Right forelimb (tissue), 1 donor: ENCODE measurements at places on chromosomes 3 and 15.

GRCh38 chr15:98296653-98297052, 336.1 kb downstream of the ARRDC4 start:
- no peak for DNase-seq

DNA sequence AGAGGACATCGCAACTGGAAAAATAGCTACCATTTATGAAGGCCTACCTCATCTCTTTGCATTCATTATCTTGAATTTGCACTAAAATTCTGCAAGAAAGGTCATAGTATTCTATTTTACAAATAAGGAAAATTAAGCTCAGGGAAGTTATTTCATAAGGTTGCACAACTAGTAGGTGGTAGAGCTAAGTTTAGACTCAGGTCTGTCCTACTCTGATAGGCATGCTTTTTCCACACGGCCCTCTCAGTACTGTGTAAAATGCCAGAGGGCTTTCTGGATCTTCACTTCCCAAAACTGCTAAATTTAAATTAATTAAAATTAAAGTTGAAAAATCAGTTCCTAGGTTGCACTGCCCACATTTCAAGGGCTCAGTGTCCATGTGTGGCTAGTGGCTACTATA, 18.3 kb downstream of the MAP2K1 start:
- no peak for DNase-seq

- no peak for DNase-seq
Observed at GRCh38 chr3:87805670-87806069, 253.1 kb downstream of the CGGBP1 start.

DNA sequence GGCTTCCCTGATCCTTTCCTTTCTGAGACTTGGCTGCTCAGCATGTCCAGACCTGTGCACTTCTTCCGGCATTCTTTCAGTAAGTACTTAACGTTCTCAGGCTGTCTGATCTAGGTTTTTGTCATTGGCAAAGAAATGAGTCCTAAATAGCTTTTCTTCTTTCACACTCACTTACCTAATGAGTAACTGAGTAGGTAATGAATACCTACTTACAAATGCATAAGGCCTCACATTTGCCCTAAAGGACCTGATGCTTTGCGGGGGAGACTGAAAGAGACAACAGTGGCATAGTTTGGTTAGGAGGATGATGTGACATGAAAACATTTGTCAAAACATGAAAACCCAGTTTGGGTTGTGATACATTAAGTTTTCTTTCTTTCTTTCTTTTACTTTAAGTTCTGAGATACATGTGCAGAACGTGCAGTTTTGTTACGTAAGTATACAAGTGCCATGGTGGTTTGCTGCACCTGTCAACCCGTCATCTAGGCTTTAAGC, 516.7 kb upstream of the CFAP20DC start:
- no peak for DNase-seq

GRCh38 chr3:32428092-32429068, 36.7 kb downstream of the CMTM7 start:
- DNase-seq: no peak

GRCh38 chr3:49718858-49719213, 648 bp downstream of the AMIGO3 start:
- DNase-seq: no peak

DNA sequence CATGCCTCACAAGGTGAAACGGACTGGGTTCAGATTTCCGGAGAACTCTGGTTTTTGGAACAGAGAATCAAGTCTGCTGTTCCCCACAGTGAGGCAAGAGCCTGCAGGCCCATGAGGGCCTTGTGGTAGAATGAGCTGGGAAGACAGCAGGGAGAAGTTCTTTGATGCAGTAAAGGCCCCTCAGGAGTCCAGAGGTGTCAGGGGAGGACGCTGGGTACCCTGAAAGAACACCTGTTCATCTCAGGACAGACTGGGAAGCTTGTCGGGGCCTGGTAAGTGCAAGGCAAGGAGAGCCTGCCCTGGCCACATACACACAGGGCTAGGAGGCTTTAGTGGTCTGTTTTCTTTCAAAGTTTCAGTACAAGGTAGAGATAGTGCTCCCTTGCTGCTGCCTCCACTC, 3.7 kb upstream of the ZBTB47 start:
- DNase-seq: no peak

GRCh38 chr15:99071091-99071680, 33.7 kb upstream of the SYNM start:
- no peak for DNase-seq

DNA sequence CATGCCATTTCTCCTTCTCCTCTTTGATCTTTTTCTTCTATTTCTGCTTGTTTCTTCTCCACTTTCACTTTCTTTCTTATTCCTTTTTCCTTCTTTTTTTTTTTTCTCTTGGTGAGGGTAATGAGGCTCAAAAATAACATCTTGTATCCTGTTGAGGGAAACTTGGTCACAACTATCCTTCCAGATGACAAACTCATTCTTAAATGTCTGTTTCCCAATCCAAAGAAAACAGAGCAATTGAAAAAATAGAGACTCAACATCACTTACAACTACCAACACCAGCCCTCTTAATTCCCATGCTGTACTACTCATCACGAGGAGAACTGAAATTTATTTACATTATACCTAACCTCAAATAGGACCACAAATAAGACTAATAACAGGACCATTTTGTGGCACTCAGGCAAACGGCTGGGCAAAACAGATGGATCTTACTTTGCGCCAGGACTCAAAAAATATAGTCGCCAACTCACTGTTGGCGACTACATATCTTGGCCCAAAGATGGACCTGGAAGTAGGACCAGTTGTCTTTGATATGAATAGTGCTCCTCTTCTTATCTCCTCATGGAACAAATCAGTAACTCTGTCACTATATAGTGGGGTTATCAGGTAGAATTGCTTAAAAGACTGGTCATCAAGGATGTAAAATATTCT, 343.9 kb downstream of the ZBTB20 start:
- no peak for DNase-seq

DNA sequence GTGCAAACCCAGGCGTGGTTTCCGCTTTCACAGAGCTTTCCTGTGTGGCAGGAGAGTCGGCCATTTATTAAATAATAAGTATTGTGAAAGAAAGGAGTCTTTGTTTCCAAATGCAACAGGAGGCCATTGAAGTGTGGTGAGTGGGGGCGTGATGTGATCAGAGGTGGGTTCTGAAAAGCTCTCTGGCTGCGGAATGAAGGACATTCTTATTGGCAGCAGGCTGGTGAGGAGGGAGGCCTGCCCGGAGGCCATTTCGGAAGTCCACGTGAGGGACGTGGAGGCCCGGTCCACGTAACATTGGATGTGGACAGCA, 11.1 kb downstream of the ARNT2 start:
- no peak for DNase-seq

DNA sequence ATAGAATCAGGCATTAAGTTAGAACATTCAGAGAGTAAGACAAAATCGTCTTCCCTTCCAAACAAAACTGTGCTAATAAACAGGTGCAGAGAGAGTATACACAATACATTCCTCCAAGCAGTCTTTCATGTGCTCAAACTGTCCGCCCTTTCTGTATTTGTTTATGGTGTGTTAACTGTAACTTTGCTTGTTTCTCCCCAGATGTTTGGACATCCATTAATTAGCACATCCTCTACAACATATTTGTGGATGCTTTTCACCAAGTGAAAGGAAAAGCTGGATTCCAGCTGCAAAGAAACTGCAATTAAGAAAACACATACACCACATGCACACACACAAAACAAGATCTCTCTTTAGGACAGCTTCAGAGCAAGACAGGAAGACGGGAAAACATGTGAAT, 912.6 kb downstream of the NTRK3 start:
- DNase-seq: no peak

DNA sequence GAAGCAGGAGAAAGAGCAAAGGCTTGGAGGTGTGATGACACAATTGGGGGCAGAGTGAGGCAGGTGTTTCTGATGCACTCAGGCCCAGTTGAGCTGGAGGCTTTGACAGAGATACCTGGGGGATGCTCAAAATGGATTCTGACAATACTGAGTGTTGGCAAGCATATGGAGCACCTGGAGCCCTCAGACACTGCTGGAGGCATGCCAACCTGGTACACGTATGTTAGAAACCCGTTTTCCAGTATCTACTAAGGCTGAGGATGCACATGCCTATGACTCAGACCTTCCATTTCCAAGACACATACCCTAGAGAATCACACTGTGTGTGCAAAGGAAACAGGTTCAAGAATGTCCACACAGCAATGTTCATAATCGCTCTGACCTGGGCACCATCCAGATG, 58.7 kb downstream of the WNT7A start:
- no peak for DNase-seq

GRCh38 chr15:29674661-29675533, 147.4 kb downstream of the TJP1 start:
- peak; percentile 65 for DNase-seq

GRCh38 chr15:81297603-81298575, 26.1 kb downstream of the STARD5 start:
- no peak for DNase-seq

- DNase-seq: no peak
Observed at GRCh38 chr3:98589331-98590036, 3.9 kb downstream of the CPOX start.

DNA sequence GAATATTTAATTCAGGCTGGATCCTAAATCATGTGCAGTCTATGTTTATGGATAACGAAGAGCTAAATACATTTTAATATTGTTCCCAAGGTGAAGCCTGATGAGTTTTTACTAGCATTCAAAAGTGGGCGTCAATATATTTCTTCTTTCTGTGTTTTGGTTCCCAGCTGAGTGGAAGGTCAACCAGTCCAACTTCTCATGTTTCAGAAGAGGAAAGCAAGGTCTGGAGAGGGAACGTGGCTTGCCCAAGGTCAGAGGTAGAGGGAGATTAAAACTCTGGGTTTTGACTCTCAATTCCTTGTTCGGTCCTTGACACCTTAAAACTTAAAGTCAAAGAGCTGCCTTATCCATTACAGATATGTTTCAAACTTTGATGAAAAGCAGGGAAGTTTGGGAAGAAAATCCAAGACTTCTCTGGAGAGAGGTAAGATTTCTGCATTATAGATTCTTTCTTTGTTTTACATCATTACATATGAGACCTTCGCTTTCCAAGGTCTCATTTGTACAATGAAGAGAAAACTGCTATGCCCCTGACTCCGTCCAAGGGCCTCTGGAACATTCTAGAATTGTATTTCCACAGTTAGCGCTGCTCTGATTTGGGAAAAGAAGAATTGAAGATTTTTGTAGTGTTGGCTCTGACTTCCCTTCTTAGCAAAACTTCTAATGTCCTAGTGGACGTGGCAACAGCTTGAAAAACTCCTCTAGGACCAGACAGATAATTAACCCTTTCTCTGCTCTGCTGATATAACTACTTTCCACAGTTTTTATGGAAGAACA, 57.7 kb upstream of the HES1 start:
- no peak for DNase-seq

DNA sequence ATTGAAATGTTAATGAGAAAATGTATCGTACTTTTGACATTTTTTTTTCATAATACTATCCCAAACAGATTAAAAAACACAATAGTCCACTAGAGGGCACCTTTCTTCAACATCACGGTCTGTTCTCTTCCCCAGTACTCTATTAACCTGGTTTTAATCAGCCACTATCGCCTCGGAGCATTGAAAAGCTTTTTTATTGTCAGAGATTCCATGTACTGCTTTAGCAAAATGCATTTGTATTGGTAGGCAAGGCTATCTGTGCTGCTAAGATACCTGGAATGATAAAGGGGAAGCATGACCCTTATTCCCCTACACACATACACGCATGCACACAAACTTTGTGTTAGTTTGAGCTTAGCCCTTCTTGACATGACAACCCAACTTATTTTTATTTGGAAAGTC, 160.1 kb upstream of the IL12A start:
- no peak for DNase-seq

DNA sequence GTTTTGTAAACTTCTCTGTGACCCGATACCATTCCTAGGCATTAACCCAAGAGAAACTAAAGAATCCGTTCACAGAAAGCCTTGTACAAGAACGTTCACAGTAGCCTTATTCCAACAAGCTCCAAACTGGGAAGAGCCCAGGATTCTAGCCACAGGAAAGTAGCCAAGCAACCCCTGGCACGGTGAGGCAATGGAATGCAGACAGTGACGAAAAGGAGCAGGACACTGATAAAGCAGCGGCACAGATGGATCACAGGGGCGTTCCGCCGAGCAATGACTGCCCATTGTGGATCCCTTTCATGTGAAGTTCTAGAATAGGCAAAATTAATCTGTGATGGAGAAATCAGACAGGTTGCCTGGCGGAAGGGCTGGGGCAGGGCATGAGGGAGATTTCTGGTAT, 198.7 kb upstream of the CHRNA7 start:
- no peak for DNase-seq

- no peak for DNase-seq
Observed at GRCh38 chr3:67500709-67501108, 153.7 kb downstream of the SUCLG2 start.

DNA sequence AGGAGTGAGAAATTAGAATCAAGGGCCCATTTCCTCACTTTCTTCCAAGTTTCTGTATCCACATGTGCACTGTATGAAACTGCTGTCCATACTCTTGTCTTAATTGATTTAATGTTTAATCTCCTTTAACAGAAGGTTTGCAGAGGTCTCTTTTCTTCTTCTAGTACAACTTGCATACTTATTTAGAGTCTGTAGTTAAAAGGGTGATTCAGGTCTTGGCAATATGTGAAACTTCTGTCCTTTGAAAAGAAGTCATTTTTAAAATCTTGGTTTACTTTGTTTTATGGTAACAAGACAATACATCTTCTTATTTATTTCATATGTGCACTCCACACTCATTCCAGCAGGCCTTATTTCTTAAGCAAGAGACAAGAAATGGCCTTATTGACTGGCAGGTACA, 25.8 kb downstream of the TMEM45A start:
- no peak for DNase-seq

GRCh38 chr3:169509359-169509758, 154.2 kb downstream of the MECOM start:
- DNase-seq: no peak

GRCh38 chr3:190499122-190499521, 14.8 kb upstream of the IL1RAP start:
- no peak for DNase-seq

GRCh38 chr15:60375306-60375705, 22.5 kb downstream of the ANXA2 start:
- DNase-seq: no peak

DNA sequence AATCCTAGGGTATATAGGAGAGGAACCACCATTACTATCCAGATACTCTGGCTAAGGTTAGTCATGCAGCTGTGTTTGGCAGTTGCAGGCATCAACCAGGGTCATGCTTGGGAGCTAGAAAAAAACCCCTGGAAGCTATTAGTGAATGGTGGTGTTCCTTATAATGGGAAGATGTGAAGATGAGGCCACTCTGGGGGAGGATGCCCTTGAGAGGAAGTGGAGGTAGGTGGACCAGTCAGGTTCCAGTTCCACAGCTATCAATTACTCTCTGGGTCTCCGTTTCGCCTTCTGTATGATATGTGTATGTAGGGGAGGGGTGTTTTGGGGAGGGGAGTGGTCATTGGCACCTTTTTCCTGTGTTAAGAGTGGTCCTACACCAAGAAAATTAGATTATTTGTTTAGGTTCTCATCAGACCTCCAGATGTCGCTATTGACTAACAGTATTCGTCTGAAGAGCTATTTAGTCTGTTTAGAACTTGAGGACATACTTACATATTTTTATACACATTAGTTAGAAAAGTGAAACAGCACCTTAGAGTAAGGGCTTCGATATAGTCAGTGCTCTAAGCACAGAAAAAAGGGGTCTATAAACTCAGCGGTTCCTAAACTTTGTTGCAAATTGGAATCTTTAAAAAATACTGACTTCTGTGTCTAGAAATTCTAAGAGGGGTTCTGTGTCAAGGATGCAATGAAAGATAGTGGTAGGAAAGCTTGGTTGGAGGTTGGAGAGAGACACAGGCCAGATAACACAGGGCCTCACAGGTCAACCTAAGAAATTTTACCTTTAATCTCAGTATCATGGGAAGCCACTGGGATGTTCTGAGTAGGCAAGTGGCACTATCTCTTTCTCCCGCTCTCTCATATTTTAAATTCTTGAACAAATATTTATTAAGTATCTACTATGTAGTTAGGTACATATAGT, 9.1 kb upstream of the HPS3 start:
- no peak for DNase-seq
